ENCODE measurements at places on chromosomes 11 and 22. TPM values are rescaled to one million over a fixed set of nuclear protein-coding genes. Genes with fewer than 3 reads are reported as not detected.
A peak's percentile ranks its signal among the peaks of the same experiment; 100 is the strongest.

- DNase-seq, result peak; percentile 51
Observed at GRCh38 chr22:30609260-30610185, 2.5 kb downstream of the TCN2 start.

- no peak for DNase-seq
Observed at GRCh38 chr11:26930518-26931247, 63.2 kb upstream of the FIBIN start.

DNA sequence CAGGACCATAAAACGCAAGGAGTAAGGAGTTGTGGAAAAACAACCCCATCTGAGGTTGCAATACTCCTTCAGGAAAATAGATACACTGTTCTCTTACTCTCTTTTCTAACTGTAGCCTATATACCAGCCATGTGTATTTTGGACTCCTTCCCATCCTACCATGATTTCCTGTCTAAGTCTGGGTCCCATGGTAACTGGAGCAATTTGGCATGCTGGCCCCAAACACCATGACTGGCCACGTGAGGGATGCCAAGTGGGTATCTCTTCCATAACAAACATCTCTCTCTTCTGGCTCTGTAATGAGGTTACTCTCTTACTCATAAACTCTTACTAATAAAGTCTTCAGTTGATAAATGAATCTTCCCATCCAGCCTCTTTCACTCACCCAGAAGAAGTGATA, 26.5 kb downstream of the ABTB2 start:
- no peak for DNase-seq

- no peak for DNase-seq
Observed at GRCh38 chr11:126265811-126266210, 2.9 kb downstream of the SRPRA start.

DNA sequence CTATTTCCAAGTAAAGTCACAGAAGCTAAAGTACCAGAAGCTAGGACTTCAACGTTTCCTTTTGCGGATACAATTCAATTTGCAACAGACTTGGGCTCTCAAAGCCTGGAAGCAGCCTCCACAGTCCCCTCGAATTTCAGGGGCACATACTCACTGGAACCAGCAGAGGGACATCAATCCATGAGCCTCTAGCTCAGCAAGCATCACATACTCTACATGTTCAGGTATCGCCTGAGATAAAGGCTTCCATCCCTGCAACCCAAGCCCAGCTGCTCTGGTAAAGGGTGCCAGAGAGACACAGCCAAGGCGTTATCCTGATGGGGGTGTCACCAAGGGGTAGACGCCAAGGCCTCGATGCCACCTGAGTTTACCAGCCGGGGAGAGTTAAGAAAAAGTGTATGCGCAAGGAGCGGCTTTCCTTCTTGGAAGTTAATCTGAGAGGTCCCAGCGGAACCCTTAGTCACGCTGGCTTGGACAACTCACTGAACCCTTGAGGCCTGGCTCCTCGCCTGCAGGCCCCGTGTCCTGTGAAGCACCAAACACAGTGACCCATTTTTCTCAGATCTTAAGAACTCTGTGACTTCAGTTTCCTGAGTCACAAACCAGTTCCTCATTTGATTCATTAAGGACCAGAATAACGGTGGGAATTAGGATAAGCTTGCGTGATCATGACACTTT, 13.0 kb downstream of the LTO1 start:
- DNase-seq, result no peak

- no peak for DNase-seq
Observed at GRCh38 chr11:62719302-62719978, 7.8 kb downstream of the HNRNPUL2 start.

GRCh38 chr22:38164551-38164918, 17.1 kb downstream of the PLA2G6 start:
- DNase-seq, result no peak

- DNase-seq, result no peak
Observed at GRCh38 chr11:44028401-44028800, 19.4 kb upstream of the ACCSL start.

DNA sequence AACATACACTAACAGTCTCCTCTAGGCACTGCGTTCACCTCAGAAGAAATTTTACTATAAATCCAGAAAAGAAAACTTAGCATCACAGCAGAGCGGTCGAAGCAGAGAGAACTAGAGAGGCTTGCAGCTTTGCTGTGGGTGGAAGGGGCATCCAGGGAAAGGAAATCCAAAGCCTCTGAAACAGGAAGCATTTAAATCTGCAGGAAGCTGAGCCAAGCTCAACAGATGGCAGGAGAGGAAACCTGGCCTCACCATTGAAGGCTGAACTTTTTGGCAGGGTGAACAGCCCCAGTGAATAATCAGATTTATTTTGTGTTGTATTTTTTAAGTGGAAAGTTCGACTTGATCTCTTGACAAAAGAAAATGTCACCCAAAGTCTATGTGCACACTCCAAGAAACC, 858.1 kb downstream of the OPCML start:
- no peak for DNase-seq

DNA sequence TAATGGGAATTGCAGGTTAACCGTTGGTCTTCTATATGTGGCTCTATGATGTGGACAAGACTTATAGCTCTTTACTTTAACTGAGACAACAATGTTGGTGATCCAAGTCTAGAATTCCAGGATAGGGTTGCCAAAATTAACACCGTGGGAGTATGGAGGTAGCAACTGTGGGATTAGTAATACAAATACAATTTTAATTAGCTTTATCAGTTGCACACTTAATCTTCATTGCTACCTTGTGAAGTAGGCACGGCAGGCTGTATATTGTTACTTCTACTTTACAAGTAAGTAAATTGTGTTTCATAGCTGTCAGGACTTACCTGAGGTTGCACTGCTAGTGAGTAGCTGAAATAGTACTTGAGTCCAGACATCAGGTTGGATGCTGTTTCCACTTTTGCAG, 21.0 kb downstream of the MTMR3 start:
- DNase-seq, result no peak

- DNase-seq, result no peak
Observed at GRCh38 chr11:113554526-113554925, 79.3 kb upstream of the DRD2 start.

DNA sequence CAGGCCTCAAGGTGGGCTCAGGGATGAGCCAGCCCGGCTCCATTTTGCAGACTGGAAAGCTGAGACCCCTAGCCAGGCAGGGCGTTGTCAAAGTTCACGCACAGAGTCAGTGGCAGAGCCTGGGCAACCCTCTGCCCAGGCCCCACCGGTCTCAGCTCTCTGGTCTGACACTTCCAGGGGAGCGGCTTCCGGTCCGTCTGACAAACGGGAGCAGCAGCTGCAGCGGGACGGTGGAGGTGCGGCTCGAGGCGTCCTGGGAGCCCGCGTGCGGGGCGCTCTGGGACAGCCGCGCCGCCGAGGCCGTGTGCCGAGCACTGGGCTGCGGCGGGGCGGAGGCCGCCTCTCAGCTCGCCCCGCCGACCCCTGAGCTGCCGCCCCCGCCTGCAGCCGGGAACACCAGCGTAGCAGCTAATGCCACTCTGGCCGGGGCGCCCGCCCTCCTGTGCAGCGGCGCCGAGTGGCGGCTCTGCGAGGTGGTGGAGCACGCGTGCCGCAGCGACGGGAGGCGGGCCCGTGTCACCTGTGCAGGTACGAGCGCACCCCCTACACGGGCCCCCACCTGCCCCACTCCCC, 36.0 kb downstream of the CD6 start:
- DNase-seq, result no peak

DNA sequence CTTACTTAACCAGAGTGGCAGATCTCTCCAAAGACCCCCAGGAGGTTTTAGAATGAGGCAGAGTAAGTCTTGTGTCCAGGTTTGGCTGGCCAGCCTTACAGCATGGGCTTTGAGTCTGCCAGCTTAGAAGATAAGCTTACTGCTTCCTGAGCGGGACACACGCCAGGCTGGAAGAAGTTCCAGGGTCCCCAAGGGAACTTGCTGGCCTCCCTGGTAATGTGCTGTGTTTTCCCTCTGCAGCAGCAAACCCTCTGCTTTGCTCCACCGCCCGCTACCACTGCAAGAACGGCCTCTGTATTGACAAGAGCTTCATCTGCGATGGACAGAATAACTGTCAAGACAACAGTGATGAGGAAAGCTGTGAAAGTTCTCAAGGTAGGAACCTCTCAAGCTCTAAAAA, 154.2 kb downstream of the LDLRAD3 start:
- DNase-seq, result no peak

DNA sequence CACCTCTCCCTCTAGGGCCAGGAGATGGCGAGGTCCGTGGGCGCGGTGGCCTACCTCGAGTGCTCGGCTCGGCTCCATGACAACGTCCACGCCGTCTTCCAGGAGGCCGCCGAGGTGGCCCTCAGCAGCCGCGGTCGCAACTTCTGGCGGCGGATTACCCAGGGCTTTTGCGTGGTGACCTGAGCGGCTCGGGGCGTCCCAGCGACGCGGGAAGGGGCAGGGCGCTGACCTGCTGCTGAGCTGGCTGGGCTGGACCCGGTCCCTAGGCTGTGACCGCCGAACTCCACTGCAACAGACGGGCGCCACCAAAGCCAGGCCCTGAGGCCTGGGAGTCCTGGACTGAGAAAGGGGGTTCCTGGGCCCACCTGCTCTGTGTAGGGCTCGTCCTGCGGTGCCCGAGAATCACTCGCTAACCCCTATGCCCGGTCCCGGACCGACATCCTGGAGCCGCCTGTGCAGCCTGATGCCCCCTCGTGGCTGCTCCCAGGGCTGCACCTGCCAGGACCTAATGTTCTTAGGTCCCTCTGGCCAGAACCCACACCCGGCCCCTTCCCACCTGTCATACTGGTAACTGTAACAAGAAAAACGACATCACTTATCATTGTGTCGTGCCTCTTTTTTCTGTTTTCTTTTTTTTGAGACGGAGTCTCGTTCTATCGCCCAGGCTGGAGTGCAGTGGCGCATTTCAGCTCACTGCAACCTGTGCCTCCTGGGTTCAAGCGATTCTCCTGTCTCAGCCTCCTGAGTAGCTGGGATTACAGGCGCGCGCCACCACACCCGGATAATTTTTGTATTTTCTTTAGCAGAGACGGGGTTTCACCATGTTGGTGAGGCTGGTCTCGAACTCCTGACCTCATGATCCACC, 15.0 kb downstream of the RHOD start:
- DNase-seq, result peak; percentile 91

- DNase-seq, result no peak
Observed at GRCh38 chr22:50268655-50269113, 1.5 kb downstream of the MAPK11 start.

DNA sequence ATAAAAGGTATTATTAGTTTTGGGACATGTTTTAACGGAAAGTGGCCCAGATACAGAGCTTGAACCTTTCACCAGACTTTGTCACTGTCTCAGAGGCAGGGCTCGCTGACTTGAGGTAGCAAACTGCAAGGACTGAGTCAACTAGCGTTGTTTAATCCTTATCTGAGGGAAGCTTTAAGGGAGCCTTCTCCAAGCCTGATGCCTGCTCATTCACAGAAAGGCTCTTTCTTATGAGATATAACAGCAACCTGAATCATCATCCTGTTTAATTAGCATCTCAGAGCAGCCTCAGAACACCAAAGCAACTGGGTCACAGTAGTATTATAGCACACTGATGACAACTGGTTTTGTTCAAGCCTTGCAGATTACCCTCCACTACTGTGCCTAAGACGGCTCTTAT, 54.2 kb upstream of the CYP2D6 start:
- no peak for DNase-seq

GRCh38 chr11:129723761-129724162, 91.9 kb upstream of the TMEM45B start:
- DNase-seq, result no peak

- DNase-seq, result no peak
Observed at GRCh38 chr11:76385903-76386302, 4.8 kb downstream of the GVQW3 start.

DNA sequence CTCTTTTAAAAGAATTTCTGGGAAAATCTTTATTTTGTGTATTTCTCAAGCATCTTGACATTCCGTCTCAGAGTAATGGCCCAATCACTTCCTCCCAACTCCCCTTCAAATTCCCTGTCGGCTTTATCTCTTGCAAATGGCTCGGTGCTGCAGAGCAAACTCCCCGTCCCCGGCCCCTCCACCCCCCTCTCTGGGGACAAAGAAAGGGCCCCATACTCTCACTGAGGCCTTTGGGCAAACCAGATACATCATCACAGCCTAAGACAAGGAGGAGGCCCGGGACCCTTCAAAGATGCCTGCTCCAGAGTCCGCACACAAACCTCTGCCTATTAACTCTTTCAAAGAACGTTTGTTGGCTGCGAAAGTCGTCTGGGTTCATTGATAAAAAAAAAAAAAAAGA, 3.9 kb upstream of the SMIM38 start:
- DNase-seq, result no peak

GRCh38 chr11:96143041-96143521, 199.9 kb downstream of the MAML2 start:
- DNase-seq, result no peak

GRCh38 chr11:84780689-84781293, 846.4 kb downstream of the DLG2 start:
- DNase-seq, result no peak

Gene ALDH3B1
- total RNA-seq, result 0.09 TPM

Gene IL17REL
- 0.14 TPM for total RNA-seq

Gene SSTR3
- total RNA-seq, result 7.9 TPM
